Activated naive CD4-positive, alpha-beta T cell treated with anti-CD3 and anti-CD28 coated beads, Interleukin-2, amount 10 ng/mL, durations not matched to agents 5 hours and 36 hours (primary cell): ENCODE measurements at places on chromosomes 1 and 21. TPM values are rescaled to one million over a fixed set of nuclear protein-coding genes. Genes with fewer than 3 reads are reported as not detected.

NFASC gene
- total RNA-seq: not detected

KRTAP7-1 gene
- not detected for total RNA-seq

SH3D21 gene
- 10.2 TPM for total RNA-seq

SFN gene
- total RNA-seq: 5.2 TPM

LCA5L gene
- total RNA-seq: not detected

OLFM3 gene
- total RNA-seq: not detected

MTARC2 gene
- not detected for total RNA-seq

LRRC39 gene
- 0.82 TPM for total RNA-seq

SLAMF8 gene
- 0.60 TPM for total RNA-seq

ANXA9 gene
- total RNA-seq: not detected

SPRR2E gene
- not detected for total RNA-seq

KCNQ4 gene
- total RNA-seq: 0.43 TPM

HJV gene
- not detected for total RNA-seq

IL20 gene
- total RNA-seq: not detected

TFF2 gene
- not detected for total RNA-seq

LAX1 gene
- 17.4 TPM for total RNA-seq

C8A gene
- total RNA-seq: not detected

FNDC10 gene
- total RNA-seq: 8.7 TPM

SLC1A7 gene
- total RNA-seq: not detected

PLEKHG5 gene
- total RNA-seq: 4.1 TPM

RPTN gene
- total RNA-seq: not detected

LCE1A gene
- total RNA-seq: not detected

F13B gene
- total RNA-seq: not detected

TNFRSF8 gene
- total RNA-seq: 1.3 TPM

HOOK1 gene
- 11.1 TPM for total RNA-seq
